T-helper 9 cell (primary cell): ENCODE measurements at places on chromosomes 13 and 19.

DNA sequence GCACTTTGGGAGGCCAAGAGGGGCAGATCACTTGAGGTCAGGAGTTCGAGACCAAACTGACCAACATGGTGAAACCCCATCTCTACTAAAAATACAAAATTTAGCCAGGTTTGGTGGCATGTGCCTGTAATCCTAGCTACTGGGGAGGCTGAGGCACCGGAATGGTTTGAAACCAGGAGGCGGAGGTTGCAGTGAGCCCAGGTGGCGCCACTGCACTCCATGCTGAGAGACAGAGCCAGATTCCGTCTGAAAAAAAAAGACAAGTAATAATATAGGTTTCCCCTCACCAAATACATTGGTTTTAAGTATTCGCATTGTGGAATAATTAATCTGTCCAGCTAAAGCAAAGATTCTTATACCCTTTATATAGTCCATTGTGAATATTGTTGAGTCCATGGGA is 1544.6 kb downstream of the OLFM4 start:
- no peak for DNase-seq

DNA sequence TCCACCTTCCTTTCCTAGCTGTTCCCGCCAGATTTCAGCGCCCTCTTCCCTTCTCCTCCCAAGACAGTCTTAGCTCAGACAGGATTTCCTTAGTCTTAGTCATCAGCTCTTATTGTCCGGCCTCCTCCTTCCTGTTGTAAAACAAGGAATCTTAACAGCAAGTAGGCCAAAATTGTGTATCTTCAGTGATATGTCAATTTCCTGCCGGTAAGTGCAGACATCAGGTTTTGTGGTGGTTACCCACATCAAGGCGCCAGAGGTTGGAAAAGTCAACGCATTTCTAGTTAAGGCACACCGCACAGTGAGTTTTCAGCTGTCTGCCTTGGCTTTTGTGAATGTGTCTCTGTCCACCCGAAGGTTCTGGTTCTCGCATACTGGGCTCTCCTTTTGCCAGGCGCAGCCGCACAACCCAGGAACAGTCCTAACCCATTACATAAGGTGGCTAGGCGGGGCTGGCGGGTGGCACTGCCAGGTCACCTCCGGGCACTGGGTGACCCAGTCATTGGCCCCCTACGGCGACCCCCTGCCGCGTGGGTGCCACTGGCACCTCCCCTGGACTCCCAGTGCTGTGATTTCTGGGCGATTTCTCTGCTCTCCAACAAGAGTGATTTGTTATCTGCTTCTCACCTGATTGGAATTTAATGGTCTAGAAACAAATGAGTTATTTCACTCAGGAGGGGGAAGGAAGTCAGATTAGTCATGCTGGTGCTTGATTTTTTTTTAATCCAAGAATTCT is 12.9 kb downstream of the COL4A2 start:
- DNase-seq, result no peak

DNA sequence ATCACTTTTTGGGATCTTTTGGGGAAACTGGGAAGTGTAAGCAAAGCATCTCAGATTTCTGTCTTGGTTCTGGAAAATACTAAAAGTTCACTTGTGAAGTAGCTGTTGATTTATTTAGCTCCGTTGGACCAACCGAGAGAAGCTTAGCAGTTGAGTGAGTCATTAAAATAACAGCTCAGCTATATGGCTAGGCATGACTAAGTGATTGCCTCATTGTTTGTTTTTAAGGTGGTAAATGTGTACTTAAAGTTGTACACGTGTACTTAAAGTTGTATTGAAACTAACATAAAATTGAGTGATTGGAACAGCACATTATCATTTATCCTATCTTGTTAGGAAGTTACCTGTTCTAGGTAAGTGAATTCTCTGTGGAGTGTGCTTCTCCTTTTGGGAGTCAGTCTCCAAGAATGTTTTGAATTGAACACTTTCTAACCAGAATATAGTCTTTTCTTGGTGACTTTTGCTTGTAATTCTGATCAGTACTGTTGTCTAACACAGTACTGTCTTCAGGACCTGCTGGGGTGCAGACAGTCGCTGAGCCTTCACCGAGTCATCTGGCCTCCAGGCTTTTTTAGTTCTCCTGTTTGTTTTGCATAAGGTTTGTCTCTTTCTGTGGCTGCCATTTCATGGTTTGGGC is 2.9 kb upstream of the DCUN1D2 start:
- no peak for DNase-seq

DNA sequence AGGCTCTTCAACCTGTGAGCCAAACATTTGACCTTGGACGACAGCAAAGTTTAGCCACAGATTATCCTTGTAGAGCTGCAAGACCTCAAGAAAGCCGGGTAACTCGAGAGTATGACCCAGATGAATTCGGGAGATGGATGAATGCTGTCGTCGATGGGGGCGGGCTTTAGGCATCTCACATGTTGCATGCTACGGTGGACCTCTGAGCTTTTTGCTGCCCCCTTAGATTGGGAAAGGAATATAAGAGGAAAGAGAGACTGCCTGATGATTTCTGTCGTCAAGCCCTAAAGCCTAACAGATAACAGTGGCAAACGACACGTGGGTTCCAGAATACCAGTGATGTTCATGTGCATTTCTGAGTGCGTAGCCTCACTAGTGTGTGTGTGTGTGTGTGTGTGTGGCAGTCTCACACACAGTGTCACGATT is 730 bp upstream of the ABCC4 start:
- no peak for DNase-seq

DNA sequence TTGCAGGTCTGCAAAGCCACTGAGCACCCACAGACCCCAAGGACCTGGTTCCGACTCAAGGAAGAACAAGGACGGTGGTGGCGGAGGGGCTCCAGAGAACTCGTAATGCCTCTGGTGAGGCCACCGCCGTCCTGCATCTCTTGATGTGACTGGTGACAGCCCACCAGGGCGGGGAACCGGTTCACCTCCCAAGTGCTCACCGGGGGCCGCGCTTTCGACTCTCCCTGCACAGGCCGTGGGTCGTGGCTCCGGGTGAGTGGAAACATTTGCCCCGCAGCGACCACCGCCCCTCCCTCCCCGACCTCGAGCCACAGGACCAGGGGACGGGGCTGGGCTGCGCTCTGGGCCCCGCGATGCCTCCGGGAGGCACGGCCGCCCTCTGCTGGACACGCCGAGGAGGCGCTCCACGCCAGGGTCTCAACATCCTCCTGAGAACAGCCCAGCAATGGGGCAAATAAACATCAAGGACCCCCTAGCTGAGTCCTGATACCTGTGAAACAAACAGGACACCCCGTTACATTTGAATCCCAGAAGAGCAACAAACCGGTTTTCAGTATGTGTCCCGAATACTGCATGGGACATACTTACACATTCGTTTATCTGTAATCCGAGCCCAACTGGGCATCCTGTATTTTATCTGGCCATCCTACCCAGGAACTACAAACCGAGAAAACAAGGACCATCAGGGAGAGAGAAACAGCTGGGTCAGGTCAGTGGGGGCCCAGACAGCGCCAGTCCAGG is 3.9 kb upstream of the PLPP2 start:
- peak; percentile 30 for DNase-seq

DNA sequence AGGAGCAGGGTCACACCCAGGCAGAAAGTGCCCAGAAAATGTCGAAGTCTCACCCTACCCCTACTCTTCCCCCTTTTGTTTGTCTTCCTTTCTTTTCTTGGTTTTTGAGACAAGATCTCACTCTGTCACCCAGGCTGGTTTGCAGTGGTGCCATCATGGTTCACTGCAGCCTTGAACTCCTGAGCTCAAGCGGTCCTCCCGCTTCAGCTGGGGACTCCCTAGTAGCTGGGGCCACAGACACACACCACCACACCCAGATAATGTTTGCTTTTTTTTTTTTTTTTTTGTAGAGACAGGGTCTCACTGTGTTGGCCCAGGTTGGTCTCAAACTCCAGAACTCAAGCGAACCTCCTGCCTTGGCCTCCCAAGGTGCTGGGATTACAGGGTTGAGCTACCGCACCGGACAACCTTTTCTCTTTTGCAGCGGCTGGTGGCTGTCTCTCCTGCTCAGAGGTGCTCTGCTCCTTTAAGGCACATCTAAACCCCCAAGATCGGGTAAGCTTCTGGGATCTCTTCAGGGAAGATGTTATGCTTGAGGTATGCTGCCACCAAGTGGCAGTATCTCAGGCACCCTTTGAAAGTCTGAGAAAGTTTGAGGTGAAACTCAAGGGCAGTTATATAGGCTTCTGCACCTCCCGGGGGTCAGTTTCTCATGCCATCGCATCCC is 22.4 kb upstream of the EBI3 start:
- no peak for DNase-seq

- DNase-seq, result no peak
These were observed 11.6 kb downstream of the NFILZ start for GRCh38 chr19:8641908-8642547.

DNA sequence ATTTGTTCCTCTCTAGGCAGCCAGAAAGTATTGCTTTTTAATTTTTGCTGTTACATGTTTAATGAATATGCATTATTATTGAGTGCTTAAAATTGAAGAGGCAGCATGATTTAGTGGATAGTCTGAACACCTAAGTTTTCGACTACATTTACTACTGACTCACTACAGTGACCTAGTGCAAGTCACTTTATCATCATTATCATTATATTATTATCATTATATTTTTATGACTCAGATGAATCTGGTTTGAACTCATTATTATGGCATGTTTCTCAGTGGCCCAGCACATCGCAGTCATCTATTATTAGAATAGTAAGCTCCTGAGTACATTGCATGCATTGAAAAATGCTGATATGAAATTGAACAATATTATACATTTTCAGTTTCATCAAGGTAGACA is 351.2 kb upstream of the PRR20A start:
- DNase-seq, result no peak

GRCh38 chr19:30022659-30023058 is 80.6 kb downstream of the URI1 start:
- no peak for DNase-seq

GRCh38 chr13:107434347-107434746 is 781.0 kb downstream of the LIG4 start:
- DNase-seq, result no peak

DNA sequence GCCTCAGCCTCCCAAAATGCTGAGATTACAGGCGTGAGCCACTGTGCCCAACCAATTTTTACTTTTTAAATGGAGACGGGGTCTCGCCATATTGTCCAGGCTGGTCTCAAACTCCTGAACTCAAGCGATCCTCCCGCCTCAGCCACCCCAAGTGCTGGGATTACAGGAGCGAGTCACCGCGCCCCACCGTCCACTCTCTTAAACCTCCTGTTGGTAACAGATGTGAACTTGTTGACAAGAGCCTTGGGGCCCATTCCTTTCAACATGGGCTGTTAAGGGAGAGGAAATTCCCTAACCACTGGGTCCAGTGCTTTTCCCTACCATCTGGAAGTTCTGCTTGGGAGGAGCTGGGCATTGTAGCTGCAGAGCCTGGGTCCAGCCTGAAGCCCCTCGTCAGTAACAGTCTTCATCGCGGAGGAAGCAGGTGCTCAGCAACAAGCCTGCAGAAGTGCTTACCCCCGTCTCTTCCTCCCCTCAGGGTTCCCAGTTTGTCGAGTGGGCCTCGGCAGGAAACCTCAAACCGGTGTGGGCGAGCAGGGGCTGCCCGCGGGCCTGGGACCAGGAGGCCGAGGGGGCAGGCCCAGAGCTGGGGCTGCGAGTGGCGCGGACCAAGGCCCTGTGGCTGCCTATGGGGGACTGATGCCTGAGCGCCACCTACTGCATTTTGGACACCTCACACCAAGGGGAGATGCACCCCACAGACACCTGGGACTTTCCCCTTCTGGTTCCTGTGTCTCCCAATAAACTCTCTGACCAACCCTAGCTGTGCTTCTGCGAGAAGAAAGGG is 4.0 kb upstream of the FLT3LG start:
- peak; percentile 66 for DNase-seq

GRCh38 chr13:110105136-110105535 is 201.8 kb downstream of the COL4A1 start:
- no peak for DNase-seq

DNA sequence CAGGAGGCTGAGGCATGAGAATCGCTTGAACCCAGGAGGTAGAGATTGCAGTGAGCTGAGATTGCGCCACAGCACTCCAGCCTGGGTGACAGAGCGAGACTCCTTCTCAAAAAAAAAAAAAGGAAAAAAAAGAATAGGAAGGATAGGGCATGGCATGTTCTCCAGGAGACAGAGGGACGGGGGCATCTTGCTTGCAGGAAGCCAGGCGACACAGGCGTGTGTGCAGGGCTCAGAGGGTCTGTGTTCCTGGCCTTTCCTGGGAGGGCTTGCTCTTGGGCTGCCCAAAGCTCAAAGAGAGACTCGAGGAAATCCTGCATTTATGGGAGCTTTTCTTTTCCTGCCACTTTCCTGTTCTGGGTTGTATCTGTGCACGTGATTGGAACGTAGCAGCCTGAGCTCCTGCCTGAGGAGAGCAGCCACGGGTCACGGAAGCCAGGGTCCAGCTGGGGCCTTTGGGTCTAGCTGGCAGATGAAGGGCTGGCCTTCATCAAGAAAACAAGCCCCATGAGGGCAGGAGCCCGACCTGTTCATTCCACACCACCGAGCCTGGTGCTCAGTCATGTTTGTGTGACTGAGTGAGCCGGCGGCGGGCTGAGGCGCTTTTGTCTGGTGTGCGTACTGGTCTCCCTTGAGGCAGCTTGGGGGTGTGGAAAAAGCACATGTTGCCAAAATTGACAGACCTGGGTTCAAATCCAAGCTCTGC is 44.5 kb downstream of the CAPN12 start:
- DNase-seq, result no peak

DNA sequence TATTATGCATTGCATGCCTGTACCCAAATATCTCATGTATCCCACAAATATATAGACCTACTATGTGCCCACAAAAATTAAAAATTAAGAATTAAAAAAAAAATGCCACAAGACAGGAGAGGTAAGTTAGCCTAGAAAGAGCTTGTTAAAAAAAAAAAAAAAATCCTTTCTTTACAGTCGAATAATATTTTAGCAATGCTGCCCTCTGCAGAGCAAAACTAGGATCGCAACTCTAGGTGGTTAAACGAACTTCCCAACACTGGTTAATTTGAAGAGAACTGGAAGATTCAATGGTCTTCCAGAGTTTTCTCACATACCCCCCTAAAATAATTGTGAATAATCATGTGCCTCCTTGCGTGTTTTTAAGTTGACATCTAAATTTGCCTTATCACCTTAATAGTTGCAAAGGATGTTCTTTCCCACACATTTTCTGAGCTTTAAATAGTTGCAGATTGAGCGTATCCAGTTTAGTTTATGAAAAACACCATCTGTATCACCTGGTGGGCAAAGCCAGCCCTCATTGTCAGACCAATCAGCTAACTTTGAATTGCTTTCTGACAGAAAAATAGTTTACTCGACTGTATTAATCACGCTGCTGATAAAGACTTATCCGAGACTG is 47.4 kb upstream of the RCBTB2 start:
- DNase-seq, result peak; percentile 73

- no peak for DNase-seq
These were observed 11.4 kb downstream of the THSD1 start for GRCh38 chr13:52394586-52394985.
